ENCODE measurements at places on chromosomes 2 and 18.
A peak's percentile ranks its signal among the peaks of the same experiment; 100 is the strongest.

GRCh38 chr2:175156534-175156933 lies 11.5 kb downstream of the ATF2 start:
- no peak for DNase-seq

DNA sequence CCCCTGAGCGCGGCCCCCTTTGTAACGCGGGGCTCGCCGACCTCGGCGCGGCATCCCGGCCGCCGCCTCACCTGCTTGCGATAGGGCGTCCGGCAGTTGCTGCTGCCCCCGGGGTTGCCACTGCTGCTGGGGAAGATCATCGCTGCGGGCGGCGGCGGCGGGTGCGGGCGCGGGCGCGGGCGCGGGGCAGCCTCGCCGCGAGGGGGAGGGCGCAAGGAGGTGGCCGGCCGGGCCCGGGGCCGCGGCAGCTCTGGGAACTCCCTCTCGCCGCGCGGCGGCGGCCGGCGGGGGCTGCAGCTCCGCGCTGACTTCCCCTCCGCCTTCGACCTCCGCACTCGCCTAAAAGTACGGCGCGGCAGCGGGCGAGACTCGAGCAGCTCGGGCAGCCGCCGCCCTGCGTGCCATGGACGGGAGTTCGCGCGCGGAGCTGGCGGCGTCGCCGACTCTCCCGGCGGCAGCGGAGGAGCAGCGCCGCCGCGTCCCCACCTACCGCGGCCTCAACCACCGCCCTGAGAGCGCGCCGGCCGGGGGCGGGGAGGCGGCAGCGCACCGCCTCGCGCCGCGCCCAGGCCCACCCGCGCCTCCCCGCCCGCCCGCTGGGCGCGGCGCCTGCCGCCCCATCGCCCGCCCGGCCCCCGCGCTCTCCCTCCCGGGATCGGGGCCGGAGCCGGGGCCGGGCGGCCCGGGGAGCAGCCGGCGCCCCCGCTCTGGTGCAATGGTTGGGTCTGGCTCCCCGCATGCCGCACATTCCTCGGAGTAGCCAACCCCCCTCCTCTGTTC lies 86.0 kb downstream of the RBMS1 start:
- no peak for DNase-seq

DNA sequence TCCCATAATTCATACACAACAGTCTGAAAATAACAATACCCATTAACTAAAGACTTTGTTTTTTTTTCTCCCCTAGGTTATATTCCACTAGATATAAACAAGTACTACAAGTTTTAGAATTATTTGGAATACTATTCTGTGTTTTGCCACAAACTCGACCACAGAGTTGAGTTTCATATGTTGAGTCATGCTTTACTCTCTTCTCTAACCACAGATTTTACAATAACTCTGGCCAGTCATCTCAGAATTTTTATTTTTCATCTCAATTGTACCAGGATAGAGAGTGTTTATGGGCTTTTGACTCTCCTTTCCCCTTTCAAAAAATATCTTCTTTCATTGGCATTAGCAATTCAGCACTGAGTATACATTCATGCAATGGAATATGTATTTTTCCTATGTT lies 348.7 kb upstream of the GALNT5 start:
- DNase-seq: no peak

- no peak for DNase-seq
These were observed 20.2 kb downstream of the CHST10 start for GRCh38 chr2:100397118-100397860.

- DNase-seq: no peak
These were observed 322.2 kb downstream of the ETAA1 start for GRCh38 chr2:67719351-67719750.

DNA sequence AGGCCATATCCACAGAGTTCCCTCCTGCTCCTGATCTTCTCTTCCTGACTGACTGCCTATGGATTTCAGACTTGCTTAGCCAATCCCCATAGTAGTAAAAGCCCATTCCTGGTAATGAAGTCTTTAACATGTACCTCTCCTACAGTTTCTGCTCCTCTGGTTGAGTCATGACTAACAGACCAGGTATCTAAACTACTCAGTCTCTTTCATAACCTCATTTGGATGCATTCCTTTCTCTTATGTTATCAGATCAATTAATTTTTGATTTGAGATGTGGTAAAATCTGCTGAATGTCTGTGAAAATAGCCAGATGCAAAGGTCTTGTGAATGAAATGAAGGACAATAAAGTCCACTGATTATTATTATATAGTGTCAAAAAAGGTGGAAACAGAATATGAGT lies 198.0 kb downstream of the NBAS start:
- no peak for DNase-seq

- DNase-seq: no peak
These were observed 113.6 kb upstream of the TTC39C start for GRCh38 chr18:23900994-23901393.

DNA sequence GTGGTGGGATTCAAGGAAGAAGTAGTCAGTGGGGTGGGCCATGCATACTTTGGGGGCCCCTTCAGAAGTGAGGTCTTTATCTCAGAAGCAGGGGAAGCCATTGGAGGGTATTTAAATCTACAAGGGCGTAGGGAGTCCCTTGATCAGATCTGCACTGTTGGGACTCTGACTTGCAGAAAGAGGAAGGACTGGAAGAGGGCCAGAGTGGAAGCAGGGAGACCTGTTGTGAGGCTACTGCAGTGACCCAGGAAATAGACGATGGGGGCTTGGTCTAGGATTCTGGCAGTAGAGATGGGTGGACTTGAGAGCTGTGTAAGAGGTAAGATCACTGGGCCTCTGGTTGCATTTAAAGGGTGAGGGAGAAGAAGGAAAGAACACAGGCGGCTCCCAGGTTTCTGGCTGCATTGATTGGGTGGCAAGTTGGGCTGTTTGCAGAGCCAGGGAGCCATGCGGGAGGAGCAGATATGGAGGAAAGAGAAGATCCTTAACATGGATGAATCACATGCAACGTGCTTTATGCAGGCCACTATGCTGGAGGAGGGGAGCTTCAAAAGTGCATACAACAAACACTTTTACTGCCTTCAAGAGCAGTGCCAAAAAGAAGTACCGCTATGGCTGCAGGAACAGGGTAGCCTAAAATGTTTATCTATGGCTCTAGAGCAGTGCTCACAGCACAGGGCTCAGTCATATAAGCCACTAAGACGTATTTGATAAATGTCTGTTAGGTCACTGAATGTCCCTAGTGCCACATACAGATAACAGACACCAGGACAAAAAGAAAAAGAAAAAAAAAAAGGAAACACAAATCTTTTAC lies 2.3 kb downstream of the SFXN5 start:
- no peak for DNase-seq

GRCh38 chr2:73448856-73449255 lies 63.2 kb downstream of the ALMS1 start:
- DNase-seq: no peak

- DNase-seq: no peak
These were observed 173.7 kb downstream of the SP3 start for GRCh38 chr2:173791502-173791901.

DNA sequence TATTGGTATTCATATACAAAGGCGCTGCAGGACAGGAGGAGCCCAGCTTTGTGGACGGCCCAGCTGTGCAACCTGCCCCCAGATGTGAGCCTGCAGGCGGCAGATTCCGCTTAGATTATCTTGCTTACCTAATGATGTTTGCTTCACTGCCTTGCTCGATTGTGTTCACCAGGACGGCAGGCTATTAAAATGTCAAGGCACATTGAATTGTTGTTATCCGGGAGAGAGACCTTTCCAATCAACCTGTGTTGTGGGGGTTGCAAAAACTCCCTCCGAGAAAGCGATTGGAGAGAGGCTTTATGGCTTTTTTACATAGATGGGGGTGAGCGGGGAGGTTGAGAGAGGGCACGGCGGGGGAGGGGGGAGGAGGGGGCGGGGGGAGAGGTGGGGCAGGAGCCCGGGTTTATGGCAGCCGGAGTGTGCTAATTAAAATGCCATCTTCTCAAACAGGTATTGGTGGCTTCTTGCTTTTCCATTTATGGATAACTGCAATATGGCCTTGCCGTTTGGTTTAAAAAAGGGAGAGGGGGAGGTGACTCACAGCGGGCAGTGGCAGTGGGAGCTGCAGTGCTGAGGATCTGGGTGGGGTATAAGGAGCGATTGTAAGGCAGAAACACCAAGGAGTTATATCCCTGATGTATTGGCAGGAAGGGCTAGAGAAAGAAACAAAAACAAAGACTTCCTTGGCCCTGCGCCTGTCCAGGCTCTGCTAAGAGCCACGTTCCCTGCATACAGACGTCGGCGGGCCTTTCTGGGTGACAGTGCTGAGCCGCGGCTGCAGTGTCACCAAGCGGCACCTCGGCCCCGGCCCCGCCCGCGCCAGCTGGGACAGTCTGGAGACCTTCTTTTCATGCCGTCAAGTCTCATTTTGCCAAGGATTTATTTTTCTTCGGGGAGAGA lies 97.2 kb downstream of the INSIG2 start:
- peak; percentile 39 for DNase-seq

- DNase-seq: peak; percentile 59
These were observed 60.1 kb upstream of the GLI2 start for GRCh38 chr2:120675460-120676130.

- DNase-seq: no peak
These were observed 27.6 kb upstream of the NEMP2 start for GRCh38 chr2:190562121-190562520.

GRCh38 chr2:210288408-210288807 lies 26.6 kb downstream of the MYL1 start:
- no peak for DNase-seq

DNA sequence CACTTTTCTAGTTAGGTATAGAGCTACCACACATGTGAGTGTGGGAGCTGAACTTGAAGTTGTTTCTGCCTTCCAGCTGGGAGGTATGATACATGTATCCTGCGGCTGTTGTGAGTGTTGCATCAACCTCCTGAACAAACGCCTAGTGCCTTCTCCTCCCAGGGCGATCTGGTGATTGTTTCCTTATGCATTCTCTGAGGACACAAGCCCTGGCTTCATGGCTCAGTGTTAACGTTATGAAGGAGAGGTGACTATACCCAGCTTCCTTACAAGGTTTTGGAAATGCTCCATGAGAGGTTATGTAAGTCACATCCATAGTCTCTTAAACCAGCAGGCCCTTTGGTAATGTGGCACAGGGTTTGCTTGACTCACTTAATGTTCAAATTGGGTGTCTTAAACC lies 64.9 kb downstream of the SPRED2 start:
- DNase-seq: no peak

GRCh38 chr2:215573496-215573895 lies 137.6 kb upstream of the FN1 start:
- DNase-seq: no peak

- no peak for DNase-seq
These were observed 381.8 kb downstream of the CPS1 start for GRCh38 chr2:210938228-210938627.

GRCh38 chr18:24173997-24174396 lies 35.1 kb downstream of the CABYR start:
- DNase-seq: no peak

- no peak for DNase-seq
These were observed 215.6 kb upstream of the MAP2 start for GRCh38 chr2:209208211-209208610.

DNA sequence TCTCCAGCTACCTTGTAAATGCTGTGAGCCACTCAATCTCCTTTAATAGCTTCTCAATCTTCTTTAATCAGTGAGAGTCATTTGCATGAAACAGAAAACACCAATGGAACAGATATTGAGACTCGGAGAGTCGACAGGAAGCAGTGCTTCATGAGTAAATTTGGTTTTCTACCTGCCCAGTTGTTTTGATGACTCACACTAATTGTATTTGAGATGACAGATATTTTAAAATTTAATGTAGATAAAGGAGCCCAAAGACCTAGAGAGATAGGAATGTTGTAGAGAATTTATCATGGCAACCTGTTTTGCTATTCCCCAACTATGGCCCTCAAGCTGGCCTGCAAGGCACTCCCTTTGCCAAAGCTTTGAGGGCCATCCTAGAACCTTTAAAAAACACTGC lies 119.1 kb downstream of the CDC42EP3 start:
- DNase-seq: no peak

GRCh38 chr2:19609266-19609665 lies 250.8 kb upstream of the OSR1 start:
- DNase-seq: no peak

DNA sequence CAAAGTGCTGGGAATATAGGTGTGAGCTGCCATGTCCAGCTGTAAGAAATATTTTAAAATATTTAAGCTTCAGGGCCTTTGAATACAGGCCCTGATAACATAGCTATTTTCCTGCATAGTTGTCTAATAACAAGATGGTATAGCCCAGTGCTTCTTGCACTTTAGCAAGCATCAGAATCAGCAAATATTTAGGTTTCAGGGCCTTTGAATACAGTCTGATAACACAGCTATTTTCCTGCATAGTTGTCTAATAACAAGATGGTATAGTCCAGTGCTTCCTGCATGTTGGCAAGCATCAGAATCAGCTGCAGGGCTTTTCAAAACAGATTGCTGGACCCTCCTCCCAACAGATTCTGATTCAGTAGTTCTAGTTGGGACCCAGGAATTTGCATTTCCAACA lies 5.6 kb downstream of the GEMIN6 start:
- DNase-seq: no peak

DNA sequence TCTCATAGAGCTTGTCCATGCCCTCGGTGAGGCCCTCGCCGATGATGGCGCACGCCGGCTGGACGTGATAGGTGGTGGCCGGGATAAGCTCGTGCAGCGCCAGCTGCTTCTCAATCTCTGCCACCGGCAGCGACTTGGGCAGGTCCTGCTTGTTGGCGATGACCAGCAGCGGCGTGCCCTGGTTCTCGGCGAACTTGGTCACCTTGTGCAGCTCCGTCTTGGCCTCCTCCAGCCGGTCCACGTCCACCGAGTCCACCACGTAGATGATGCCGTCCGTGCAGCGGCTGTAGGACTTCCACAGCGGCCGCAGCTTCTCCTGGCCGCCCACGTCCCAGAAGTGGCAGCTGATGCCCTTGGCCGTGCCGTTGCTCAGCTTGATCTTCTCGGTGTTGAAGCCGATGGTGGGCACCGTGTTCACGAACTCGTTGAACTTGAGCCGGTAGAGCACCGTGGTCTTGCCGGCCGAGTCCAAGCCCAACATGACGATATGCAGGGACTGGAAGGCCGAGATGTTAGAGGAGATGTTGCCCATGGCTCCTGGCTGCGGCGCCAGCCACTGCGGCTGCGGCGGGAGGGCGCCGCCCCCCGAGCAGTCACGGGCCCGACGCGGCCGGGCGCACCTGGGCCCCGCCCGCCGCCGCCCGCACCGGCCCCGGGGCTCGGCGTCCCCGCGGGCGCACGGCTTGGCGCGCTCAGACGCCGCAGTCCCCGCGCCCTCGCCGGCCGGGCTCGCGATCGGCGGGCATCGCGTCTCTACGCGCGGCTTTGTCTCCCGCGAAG lies 636 bp downstream of the ARL4C start:
- DNase-seq: no peak

DNA sequence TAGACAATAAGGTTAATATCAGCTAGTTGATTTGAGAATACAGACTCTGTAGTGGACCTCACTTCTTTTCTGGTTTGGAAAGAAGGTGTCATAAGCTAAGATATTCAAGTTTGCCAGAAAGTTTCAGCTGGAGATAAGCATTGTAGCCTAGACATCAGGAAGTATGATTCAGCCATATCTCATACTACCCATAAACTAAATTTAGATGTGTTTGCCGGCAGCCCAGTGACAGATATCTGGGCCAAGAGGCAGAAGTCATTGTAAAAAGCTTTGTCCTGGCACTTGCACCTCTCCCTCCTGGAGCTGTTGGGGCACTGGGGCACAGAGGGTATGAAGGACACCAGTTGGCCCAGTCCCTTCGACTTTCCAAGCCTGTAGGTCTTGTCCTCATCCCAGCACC lies 128.0 kb downstream of the EPHA4 start:
- DNase-seq: no peak

Measured in NCI-H1694 (cell line).